ENCODE measurements at places on chromosomes 5 and 9.

- H3K4me1 ChIP-seq, result no peaks in the 10 kb centered on the region
- peaks cover 16% of the 10 kb centered on the region for H3K27me3 ChIP-seq
- H3K27ac ChIP-seq, result no peak overlapping the region
Measured at GRCh38 chr5:109566361-109566760, 123.4 kb upstream of the MAN2A1 start.

DNA sequence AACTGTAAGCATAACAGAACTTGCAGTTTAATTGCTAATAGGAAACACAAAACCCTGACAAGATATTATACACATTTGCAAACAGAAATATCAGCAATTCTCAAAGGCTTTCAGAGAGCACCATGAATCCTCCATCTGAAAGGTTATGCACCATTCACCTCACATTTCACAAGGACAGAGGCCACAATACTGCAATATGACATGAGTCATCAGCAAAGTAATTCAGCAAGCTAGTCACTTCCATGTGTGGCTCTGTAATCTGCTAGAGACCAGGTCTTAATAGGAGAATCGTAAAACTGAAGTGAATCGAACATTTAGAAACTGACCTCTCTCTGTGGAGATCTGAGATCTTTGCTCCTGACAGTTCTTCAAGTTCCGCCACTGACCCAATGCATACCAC is 28.3 kb downstream of the IARS1 start:
- no peaks in the 10 kb centered on the region for H3K4me1 ChIP-seq
- H3K27me3 ChIP-seq, result no peaks in the 10 kb centered on the region
- no peak overlapping the region for H3K4me3 ChIP-seq
- no peak overlapping the region for H3K27ac ChIP-seq
- peaks cover 85% of the 10 kb centered on the region for H3K36me3 ChIP-seq

GRCh38 chr9:25845867-25846266 is 167.6 kb upstream of the TUSC1 start:
- H3K27ac ChIP-seq, result no peak overlapping the region
- no peak overlapping the region for H3K4me3 ChIP-seq
- no peaks in the 10 kb centered on the region for H3K36me3 ChIP-seq

GRCh38 chr5:23459214-23459613 is 48.2 kb upstream of the PRDM9 start:
- H3K27ac ChIP-seq, result no peak overlapping the region
- no peaks in the 10 kb centered on the region for H3K36me3 ChIP-seq
- no peak for DNase-seq

GRCh38 chr5:132368186-132368585 is 1.3 kb upstream of the SLC22A5 start:
- no peak overlapping the region for H3K4me3 ChIP-seq
- no peaks in the 10 kb centered on the region for H3K27me3 ChIP-seq
- DNase-seq, result no peak
- H3K27ac ChIP-seq, result no peak overlapping the region
- H3K4me1 ChIP-seq, result peaks cover 30% of the 10 kb centered on the region
- H3K36me3 ChIP-seq, result peaks cover 5% of the 10 kb centered on the region

- no peak for DNase-seq
- H3K4me3 ChIP-seq, result no peak overlapping the region
- no peaks in the 10 kb centered on the region for H3K27me3 ChIP-seq
- no peak overlapping the region for H3K27ac ChIP-seq
Measured at GRCh38 chr5:123810253-123810652, 298.3 kb downstream of the CSNK1G3 start.

DNA sequence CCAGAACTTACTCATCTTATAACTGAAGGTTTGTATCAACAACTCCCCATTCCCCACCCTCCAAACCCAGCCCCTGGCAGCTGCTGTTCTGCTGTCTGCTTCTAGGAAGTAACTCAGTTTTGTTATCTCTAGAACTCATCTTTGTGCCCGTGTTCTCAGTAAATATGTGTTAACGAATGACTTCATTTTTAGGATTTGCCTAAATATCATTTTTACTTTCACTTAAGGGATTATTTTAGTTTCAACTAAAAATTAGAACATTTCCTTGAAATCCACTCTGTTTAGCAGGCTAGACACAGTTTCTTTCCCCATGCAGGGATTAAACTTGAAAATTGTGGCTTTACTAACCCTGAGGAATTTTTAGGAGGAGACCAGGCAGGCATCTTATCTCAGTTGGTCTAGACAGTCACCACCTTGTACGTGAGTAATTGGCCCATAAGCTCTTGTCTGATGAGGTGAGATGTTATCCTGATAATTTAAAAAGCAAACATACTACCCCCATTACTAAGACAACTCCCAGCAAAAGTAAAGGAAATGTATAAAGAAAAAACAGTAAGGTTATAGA is 68.2 kb upstream of the TNFAIP8 start:
- H3K4me1 ChIP-seq, result peaks cover 86% of the 10 kb centered on the region
- peak overlapping the region; percentile 55 for H3K4me3 ChIP-seq
- peak overlapping the region; percentile 96 for H3K27ac ChIP-seq
- H3K27me3 ChIP-seq, result no peaks in the 10 kb centered on the region

DNA sequence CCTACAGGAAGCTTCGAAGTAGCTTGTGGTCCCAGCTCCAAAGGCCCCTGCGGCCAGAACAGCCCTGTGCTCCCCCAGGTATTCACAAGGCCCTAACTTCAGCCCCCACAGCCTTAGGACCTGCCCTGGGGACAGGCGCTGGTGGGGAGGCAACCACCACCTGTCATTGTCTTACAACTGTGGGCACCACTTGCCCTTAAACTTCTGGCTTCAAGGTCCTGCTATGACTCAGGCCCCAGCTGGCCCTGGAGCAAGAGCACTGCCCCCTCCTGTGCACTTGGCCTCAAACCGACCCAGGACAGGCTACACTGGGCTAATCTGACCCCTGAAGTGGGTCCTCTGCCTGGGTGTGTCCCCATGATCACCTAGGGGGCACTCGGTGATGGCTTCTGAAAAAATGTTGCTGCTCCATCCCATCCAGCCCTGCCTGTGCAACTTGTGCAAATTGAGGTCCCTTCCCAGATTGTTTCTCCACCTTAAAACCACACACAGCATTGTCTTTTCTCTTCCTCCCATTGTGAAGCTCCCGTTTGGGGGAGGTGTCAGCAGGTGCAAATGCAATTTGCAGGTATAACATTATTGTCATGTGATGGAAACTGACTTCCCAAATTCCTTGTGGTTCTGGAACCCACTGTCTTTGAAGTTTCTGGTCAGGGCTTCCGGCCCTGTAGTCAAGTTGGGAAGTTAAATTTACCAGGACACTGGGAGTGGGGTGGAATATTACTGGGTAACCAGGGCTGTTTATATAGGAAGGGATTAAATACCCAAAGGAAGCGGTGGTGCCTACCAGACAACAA is 1.1 kb upstream of the PROB1 start:
- H3K36me3 ChIP-seq, result peaks cover 10% of the 10 kb centered on the region
- H3K27ac ChIP-seq, result no peak overlapping the region
- peak overlapping the region; percentile 61 for H3K4me3 ChIP-seq
- H3K4me1 ChIP-seq, result peaks cover 27% of the 10 kb centered on the region

DNA sequence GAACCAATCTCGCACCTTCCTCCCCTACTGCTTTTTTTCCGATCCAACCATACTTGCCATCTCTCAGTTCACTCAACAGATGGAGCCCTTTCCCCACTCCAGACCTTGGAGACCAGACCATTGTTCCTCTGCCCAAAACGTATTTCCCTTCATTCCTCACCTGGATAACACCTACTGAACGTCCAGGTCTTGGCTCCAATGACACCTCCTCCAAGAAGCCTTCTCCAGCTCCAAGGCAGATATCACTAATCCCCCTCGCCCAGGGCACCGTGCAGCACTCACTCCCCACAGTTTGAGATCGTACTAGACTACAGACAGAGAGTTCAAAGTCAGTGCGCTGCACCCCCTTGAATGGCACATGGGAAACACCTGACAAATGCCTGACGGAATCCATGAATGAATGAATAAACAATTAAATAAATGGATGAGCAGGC is 47.1 kb upstream of the AKNA start:
- DNase-seq, result no peak
- H3K4me3 ChIP-seq, result no peak overlapping the region
- no peaks in the 10 kb centered on the region for H3K36me3 ChIP-seq
- no peak overlapping the region for H3K27ac ChIP-seq

GRCh38 chr5:132086277-132086794 is 12.7 kb downstream of the CSF2 start:
- H3K27ac ChIP-seq, result no peak overlapping the region
- DNase-seq, result no peak
- no peak overlapping the region for H3K4me3 ChIP-seq
- H3K36me3 ChIP-seq, result peaks cover 2% of the 10 kb centered on the region

DNA sequence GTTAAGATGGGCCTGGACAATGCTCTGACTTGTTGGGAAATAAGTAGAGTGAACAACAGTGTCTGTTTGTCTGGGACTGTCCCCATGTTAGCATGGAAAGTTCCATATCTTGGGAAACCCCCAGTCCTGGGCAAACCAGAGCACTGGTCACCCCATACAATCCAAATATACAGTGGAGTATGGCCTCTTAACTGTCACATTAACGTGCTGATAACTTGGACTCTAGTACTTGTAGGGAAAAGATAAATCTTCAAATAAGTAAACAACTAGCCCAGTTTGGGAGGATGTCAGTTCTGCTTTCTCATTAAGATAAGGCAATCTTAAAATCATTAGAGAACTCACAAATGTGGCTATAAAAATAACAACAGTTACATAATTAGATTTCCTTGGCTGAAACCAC is 47.6 kb upstream of the JAK2 start:
- no peaks in the 10 kb centered on the region for H3K27me3 ChIP-seq
- H3K4me3 ChIP-seq, result no peak overlapping the region
- H3K27ac ChIP-seq, result no peak overlapping the region

GRCh38 chr5:78899922-78900362 is 85.2 kb downstream of the ARSB start:
- no peaks in the 10 kb centered on the region for H3K4me1 ChIP-seq
- no peak overlapping the region for H3K27ac ChIP-seq
- no peak for DNase-seq
- H3K27me3 ChIP-seq, result no peaks in the 10 kb centered on the region
- no peaks in the 10 kb centered on the region for H3K36me3 ChIP-seq
- H3K4me3 ChIP-seq, result no peak overlapping the region

DNA sequence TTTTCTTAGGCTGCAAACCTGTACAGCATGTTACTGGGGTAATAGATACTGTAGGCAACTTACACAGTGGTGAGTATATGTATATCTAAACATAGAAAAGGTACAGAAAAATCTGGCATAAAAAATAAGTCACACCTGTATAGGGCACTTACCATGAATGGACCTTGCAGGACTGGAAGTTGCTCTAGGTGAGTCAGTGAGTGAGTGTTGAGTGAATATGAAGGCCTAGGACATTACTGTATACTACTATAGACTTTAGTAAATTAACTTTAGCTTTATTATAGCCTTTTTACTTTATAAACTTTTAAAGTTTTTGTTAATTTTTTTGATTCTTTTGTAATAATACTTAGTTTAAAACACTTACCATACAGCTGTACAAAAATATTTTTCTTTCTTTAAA is 51.3 kb downstream of the DENND4C start:
- no peak overlapping the region for H3K27ac ChIP-seq
- peaks cover 6% of the 10 kb centered on the region for H3K36me3 ChIP-seq
- H3K27me3 ChIP-seq, result no peaks in the 10 kb centered on the region

GRCh38 chr9:34592895-34593601 is 3.5 kb upstream of the CNTFR start:
- H3K36me3 ChIP-seq, result peaks cover 4% of the 10 kb centered on the region
- no peak overlapping the region for H3K27ac ChIP-seq
- H3K4me1 ChIP-seq, result peaks cover 28% of the 10 kb centered on the region
- peaks cover 68% of the 10 kb centered on the region for H3K27me3 ChIP-seq

DNA sequence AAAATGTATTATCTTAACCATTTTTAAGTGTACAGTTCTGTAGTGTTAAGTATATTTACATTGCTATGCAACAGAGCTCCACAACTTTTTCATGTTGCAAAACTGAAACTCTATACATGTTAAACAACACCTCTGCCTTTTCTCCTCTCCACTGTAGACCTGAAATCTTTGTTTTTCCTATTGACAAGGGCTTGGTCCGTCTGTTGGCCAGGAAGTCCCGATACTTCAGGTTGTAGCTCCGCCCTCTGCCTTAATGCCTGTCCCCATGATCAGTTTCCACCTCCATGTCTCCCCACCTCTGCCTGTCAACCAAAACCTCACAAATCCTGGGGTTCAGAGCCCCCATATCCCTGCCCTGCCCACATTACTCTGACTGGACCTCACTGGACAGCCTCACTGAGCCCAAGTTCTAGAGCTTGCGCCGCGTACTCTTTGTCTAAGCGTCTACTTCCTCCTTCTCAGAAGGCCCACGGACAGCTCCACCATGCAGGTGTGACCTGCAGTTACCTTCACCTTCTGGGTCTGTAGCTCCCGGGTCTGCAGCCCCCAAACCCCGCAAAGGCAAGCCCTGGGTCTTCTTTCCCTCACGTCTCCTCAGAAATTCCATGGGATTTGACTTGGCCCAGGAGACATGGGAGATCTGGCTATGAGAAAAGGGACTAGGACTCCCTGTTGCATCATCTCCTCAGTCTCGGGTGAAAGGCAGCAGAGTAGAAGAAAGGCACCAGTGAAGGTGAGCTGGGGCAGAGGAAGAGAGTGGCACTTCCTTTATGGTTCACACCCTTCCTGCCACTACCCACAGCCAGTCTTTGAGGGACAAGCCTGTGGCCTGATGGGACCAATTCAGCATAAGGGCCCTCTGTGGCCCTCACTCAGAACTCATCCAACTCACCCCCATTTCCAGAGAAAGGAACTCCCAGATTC is 8.0 kb downstream of the GLIPR2 start:
- H3K36me3 ChIP-seq, result peaks cover 16% of the 10 kb centered on the region
- peak overlapping the region; percentile 95 for H3K4me3 ChIP-seq
- peak overlapping the region; percentile 100 for H3K27ac ChIP-seq
- DNase-seq, result no peak

DNA sequence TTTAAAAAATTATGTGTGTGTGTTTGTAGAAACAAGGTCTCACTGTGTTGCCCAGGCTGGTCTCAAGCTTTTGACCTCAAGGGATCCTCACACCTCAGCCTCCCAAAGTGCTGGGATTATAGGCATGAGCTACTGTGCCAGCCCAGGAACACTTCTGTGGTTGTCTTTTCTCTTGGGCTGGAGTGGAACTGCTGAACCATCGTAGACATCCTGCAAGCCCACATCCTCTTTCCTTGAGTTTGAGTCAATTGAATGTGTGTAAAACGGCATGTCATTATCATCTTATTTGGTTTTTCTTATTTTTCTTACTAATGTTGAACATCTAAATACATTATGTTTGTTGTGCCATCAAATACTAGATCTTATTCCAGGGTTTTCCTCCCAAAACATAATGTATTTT is 40.0 kb downstream of the EHMT1 start:
- no peak overlapping the region for H3K27ac ChIP-seq
- no peak for DNase-seq
- peaks cover 30% of the 10 kb centered on the region for H3K4me1 ChIP-seq
